ENCODE measurements at places on chromosomes 2 and 18. TPM values are rescaled to one million over a fixed set of nuclear protein-coding genes. Genes with fewer than 3 reads are reported as not detected.

KRTCAP3 gene
- not detected for total RNA-seq

IAH1 gene
- 71.5 TPM for total RNA-seq

ZNF396 gene
- total RNA-seq, result 0.78 TPM

LRRC30 gene
- not detected for total RNA-seq

GCG gene
- total RNA-seq, result not detected

Measured in epithelial cell of alveolus of lung (primary cell).